ENCODE measurements at places on chromosomes 6 and 20.

DNA sequence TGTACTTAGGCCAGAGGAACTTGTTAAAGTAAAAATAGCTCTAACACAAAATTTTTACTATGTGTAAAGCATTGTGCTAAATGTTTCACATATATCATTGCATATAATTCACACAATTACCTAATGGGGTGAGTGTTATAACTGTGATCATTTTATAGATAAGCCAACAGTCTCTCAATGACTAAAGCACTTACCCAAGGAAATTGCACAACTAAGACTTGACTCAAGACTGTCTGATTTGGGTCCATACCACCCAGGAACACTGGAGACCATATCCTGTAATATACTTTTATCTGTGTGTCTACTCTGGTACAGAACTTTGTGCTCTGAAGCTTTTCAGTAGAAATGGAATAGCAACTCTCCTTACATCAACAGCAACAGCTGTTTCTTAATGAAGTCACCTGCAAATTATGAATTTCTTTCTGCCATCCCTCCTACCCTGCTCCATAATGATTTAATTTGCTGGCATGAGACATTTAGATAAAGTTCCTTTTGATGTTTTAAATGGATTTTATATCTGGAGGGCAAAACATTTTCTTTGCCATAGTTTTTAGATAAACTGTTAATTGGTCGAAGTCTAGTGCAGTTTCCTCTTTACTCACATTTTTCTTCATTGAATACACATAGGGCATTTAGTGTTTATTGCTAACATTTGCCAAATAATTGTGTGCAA, 47.5 kb downstream of the TSPYL4 start:
- DNase-seq: no peak

DNA sequence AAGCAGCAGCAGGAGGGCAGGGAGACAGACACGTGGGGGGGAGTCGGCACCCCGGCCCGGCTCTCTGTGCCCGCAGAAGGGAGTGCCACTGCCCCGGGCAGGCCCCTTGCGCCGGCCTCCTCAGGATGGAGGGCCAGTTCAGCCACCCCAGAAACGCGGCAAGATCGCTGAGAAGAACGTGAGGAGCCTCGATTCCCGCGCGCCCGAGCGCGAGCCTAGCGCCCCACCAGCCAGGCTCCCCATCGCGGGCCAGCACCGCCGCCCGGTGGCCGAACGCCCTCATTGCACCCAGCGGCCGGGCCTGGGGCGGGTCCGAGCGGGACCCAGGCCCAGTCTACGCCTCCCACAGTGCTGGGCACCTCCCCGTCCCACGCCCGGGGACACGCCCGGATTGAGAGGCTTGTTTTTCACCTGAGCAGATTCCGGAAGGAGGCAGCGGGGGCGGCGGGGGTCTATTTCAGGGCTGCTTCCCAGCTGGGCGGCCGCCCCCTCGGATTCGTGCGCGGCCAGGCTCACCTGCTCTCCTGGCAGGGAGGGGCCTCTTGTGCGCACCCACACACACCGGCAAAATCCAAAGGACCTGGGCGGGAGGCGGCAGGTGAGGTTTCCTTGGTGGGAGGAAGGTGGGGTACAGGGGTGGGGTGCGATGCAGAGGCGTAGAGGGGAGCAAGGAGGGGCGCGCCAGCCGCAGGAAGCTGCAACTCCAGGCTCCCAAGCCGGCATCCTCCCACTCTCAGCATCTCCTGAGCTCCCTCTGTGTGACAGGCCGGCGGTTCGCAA, 9.0 kb upstream of the GRM4 start:
- DNase-seq: peak; percentile 79

DNA sequence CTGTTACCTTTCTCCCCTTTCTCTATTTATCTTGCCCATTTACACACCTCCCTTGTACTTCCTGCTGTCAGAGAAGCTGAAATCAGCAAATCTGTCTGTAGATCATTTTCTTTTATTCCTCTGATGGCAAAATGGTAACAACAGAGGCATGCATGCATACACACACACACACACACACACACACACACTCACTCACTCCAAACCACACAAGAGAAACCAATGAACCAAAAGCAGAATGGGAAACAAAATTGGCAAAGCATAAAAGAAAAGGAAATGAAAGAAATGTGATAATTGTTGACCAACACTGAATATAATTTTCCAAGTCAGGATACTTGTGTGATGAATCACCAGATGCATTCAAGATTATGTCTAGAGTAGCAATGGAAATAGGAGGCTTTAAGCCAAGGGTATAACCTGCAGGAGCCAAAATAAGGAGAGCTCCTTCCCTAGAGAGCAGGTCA, 172.4 kb downstream of the PLCB4 start:
- peak; percentile 73 for DNase-seq

- DNase-seq: no peak
These were observed 19.7 kb downstream of the SLC17A4 start for GRCh38 chr6:25774120-25774715.

- no peak for DNase-seq
These were observed 123.3 kb downstream of the NFATC2 start for GRCh38 chr20:51419231-51419630.

- peak; percentile 5 for DNase-seq
These were observed 31.9 kb upstream of the PRELID3B start for GRCh38 chr20:59074456-59074855.

GRCh38 chr20:46757754-46758678, 48.6 kb downstream of the SLC2A10 start:
- peak; percentile 81 for DNase-seq

- DNase-seq: peak; percentile 56
These were observed 642 bp downstream of the EEF1A2 start for GRCh38 chr20:63497946-63498935.

DNA sequence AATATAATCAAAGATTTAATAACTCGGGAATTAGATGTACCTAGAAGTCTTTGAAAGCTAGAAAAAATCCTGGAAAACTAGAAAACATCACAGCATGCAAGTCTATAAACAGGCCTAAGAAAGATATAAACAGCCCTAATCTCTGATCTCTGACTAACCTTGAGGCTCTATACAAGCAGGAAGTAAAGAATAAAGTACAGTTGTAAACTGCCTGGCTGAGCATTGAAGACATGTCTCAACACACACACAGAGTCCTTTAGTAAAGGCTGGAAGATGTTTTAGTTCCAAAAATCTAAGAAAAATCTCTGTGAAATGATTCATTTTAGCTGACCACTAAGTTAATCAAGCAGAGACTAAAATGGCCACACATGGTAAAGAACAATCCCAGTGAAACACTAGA, 774.5 kb downstream of the EYS start:
- no peak for DNase-seq

- DNase-seq: no peak
These were observed 17.6 kb upstream of the SYNJ2 start for GRCh38 chr6:157964100-157964499.

GRCh38 chr6:52393780-52394179, 26.4 kb upstream of the EFHC1 start:
- no peak for DNase-seq

DNA sequence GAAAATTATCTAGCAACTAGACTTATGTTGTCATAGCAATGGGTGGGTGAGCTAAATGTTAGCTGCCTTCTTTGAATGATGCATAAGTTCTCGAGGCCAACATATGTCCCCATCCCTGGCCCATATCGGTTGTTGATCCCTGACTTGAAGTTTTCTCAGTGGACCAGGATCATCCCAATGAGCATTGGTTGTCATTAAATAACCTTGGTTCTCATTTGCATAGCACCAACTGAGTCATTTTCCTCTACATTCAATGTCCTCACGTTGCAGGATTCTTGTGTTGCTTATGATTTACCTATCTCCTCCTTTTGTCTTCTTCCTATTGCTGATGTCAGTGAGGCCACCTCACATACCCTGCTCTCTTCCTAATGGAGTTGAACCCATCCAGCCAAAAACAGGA, 12.1 kb upstream of the AHCY start:
- no peak for DNase-seq

GRCh38 chr6:122401104-122401503, 1.7 kb downstream of the HSF2 start:
- DNase-seq: no peak

DNA sequence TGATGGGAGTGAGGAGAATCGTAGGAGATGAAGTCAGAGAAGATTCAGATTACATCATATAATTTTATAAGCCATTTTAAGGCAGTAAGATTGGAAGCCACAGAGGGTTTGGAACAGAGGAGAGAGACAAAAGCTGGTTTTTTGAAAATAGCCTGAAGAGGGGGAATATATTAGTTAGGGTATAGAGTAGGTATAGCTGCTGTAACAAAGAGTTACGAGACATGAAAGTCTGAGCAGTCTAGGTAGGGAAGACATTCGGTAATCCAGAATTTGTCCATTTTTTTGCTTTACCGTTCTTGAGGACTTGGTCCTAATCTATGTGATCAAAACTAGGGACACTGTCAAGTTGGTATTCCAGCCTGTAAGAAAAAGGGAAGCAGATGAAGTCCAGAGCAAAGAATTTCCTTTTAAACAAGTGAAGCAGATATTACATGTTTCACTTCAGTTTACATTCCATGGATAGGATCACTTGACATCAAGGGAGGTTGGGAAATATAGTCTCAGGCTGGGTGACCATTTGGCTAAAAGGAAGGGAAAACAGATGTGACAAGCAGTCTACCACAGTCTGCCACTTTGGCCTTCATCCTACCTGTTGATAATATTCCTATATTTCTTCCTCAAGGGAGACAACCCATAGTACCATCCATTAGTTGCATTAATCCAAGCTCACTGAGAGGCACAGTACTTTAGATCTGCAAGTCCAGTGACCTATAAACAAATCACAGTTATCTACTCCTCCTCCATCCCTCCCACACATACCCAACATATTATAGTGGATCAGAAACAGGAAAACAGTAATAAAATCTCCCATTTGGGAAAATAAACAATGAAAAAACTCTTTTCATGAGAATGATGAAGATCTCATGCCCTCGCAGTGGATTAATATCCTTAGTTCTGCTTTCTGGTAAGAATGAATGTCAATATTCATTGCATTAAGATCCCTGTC, 10.2 kb downstream of the FAM135A start:
- DNase-seq: no peak

GRCh38 chr20:34163307-34163706, 51.3 kb upstream of the EIF2S2 start:
- no peak for DNase-seq

DNA sequence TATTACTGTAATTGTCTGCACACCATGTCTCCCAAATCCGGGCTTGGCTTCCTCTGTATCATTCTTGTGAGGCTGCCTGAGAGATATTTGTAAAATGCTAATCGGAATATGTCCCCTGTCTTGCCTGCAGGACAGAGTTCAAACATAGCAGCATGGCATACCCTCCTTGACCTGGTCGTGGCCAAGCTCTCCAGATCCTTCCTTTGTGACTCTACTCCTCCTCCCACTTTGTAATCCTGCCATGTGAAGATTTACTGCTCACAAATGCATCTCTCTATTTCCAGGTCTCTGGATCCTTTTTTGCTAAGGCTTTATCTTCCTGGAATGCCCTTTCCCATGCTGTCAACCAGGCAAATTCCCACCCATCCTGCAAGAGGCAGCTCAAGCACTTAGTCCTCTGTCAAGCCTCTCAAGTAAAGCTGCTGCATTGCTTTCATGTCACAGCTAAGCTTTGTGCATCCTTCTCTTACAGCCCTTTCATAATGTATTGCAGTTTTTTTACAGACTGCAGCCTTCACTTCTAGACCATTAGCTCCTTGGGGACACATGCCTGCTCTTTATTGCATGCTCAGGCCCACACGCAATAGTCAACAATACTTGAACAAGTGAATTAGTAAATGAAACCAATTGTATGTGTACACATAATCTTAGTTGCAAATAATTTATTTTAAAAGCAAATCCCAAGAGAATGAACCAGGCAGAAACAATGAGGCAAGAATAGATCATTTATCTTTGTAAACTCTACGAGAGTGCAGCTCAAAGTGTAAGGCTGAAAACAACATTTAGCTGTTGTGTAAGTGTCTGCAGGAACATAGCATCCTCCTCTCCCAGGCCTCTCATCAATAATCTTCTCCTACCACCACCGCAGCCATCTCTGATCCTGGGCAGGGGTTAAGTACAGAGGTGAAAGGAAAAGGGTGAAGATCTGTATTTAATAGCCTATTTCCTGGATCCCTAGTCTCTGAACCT, 45.8 kb downstream of the HIVEP2 start:
- peak; percentile 11 for DNase-seq
